ENCODE measurements at places on chromosomes 2 and 18.

DNA sequence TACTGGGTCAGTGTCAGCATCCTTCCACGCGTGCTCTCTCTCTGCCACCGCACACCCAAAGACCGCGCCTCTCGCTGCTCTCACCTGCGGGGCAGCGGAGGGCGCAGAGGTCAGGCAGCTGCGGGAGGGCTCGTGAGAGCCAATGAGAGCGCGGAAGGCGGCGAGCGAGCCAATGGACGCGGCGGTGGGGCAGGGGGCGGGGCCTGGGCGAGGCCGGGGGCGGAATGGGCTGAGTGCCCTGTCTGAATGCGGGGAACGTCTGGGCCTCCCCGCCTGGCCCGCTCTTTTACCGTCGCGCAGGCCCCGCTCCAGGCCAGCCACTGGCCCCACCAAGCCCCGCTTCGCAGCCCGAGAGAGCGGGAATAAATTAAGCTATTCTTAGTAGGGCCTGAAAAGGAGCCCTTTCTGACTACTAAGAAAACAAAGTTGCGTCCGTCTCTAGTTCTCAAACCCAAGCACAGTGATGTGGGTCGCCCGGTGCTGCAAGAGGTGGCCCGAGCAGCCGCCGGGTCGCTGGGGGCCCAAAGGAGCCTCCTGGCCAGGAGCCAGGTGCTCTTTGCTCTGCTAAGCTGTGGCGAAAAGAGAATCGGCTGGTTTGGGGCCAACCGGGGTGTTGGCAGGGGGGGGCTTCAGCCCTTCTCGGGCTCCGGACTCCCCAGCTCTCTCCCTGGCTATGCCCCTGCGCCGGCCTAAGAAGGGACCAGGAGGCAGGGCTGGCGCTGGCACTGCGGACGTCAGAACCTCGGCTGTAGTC is 81.1 kb upstream of the GLI2 start:
- DNase-seq = no peak

DNA sequence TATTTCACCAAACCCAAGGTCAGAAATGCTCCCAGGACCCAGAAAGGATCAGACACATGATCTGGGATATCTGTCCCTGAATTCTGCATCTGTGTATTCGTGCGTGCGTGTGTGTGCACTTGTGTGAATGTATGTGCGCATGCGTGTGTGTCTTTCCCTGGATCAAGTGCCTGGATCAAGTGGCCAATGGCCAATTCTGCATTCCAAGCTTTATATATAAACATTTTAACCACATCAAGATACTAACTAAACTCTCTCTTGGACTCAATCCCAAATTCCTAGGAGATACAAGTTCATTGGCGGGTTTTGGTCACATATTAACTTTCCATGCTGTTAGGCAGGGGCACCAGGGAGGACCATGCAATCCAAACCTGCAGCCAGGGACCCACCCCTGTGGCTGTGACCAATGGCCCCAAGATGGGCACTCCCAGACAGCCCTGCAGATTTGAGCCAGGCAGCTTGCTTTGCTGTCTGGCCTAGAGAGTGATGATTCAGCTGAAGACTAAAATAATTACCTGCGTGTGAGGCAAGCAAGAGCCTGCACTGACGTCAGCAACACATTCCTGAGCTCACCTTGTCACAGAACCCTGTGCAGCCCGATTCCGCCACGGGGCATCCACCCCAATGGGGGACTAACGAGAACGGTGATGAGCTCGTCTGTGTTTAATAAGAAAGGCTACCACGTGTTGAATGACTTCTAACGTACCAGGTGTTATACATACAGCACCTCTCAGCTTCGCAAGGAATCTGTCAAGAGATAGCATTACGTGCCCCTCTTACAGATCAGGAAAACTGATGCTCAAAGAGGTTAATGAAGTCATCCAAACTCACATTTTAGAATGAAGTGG is 45.3 kb upstream of the ROCK2 start:
- DNase-seq = no peak

DNA sequence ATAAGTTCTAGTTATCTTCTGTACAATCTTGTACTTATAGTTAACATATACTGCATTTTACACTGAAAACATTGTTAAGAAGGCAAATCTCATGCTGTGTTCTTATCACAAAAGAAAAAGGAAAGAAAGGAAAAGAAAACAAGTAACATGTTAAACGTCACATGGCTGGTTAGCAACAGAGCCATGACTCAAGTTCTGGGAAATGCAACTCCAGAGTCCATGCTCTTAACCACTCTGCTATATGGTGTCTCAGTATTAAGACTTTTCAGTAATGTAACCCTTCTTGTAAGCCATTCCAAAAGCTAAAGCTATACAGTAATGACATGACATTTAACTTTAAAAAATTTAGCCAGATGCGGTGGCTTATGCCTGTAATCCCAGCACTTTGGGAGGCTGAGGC is 181.4 kb downstream of the BARD1 start:
- DNase-seq = no peak

DNA sequence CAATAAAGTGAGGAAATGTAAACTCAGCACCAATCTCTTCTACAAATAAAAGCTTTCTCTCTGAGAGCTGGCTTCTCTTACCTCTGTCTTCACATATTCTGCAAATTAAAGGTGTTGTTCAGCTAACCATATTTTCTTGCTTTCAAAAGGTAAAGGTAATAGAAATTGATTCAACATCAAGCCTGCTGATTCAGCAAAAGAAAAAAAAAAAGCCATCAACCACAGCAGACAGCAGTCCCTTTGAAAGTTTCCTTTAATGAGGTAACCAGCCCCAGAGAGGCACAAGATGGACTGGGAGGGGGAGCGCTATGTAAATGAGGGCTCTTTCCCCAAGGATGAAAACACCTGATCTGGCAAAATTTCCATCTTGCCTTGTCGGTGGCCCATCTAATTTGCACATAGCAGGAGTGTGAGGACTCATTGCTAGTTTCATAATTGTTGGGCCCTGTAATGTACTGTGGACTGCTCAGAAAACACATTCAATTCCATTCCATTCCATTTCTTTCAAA is 154.9 kb upstream of the SOX11 start:
- no peak for DNase-seq

GRCh38 chr18:3649633-3650426 is 199.9 kb downstream of the TGIF1 start:
- no peak for DNase-seq

DNA sequence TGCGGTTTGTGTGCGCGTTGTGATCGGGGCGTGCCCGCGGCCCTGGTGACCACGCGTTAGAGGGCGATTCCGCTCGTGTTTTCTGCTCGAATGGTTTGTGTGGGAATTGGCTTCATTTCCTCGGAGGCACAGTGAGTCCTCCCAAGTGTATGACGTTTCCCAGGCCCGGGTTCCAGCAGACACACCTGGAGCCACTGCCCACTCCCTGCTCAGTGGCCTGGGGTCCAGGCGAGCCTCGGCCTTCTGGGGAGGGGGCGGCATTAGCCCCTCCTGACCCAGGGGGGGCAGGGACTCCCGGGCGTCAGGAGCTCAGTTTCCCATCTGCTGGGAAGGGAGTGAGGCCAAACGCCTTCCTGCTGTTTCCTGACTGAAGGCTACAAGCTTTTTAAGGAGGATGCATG is 92.1 kb downstream of the NFATC1 start:
- no peak for DNase-seq

- DNase-seq = no peak
These were observed 421.1 kb downstream of the FIGN start for GRCh38 chr2:163314712-163315111.

DNA sequence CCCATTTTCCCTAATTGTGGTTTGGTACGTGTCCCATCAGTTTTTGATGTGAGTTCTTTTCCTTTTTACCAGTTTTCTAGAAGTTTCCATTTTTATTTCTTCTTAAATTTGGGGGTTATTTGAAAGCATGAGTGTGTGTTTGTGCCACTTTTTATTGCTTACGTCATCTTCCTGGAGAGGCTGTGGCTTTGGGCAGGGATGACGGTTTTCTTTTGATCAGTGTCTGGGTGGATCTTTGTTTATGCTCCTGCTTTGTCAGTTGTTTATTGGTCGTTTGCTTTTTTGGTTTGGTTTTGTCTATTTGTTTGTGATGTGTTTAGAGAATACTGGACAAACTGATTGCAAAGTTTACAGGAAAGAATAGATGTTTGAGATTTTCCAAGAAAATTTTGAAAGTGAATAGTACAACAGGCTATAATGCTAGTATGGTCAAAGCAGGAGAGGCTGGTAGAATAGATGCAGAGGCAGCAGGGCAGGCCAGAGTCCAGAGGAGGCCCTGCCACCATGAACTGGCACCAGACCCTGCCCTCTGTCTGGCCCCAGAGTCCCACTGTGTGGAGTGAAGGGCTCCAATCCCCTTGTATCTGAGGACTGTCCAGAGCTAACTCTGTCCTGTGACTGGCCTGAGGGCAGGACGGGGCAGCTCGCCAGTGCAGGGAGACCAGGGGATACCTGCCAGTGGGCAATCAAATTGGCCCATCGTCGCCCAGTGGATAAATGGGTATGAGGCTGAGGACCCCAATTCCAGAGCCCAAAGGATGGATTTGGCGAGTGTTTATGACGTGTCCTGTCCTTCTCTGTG is 23.4 kb upstream of the SNED1 start:
- DNase-seq = peak; percentile 12

- DNase-seq = no peak
These were observed 4.3 kb downstream of the KLF7 start for GRCh38 chr2:207161247-207162123.

GRCh38 chr2:70141902-70142589 is 48.8 kb downstream of the C2orf42 start:
- no peak for DNase-seq

DNA sequence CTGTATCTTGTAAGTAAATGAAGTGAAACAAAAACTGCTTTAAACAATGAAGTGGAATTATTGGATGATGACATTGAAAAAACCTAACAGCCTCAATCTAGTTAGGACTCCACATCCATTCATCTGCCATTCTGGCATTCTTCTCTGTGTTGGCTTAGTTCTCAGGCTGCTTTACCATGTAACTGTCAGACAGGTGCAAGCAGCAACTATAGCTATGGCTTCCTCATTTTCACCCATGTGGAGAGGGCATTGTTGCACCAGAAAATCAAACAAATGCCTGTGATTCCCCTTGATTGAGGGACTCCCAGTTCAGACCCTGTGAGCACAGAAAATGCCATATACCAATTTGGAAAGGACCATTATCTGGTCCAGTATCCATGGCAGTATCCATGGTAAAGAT is 129.5 kb upstream of the NYAP2 start:
- DNase-seq = no peak

DNA sequence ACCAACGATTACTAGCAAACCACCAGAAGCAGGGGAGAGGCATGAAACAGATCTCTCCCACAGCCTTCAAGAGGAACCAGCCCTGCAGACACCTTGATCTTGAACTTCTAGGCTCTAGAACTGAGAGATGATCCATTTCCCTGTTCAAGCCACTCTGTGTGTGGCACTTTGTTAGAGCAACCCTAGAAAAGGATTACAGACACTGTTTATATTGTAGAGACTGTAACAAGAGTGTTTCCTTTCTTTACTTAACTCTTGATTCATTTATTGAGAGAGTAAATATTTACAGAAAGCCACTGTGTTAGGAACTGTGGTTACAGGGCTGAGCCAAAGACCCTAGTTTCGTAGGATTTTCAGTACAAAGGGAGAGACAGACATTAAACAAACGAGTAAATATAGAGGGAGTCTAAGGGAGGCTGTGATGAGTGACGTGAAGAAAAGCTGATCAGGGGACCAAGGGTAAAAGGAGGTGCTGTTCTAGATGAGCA is 10.9 kb downstream of the CCDC68 start:
- DNase-seq = no peak

- no peak for DNase-seq
These were observed 799.6 kb downstream of the GALR1 start for GRCh38 chr18:78049281-78049680.

DNA sequence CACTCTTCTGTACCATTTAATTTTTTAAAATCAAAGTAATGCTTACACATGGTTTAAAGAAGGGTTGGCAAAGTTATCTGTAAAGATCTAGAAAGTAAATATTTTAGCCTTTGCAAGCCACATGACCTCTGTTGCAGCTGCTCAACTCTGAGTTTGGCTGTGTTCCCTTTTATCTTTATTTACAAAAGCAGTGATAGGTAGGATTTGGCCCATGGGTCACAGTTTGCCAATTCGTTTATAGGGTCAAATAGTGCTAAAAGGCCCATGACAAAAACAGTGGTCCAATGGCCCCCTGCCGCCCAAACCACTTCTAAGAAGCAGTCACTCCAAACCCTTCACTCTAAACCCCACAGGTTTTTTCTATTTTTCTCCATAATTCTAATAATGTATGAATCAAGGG is 124.8 kb downstream of the PARD3B start:
- DNase-seq = no peak

- no peak for DNase-seq
These were observed 85.2 kb upstream of the FN1 start for GRCh38 chr2:215521031-215521430.

DNA sequence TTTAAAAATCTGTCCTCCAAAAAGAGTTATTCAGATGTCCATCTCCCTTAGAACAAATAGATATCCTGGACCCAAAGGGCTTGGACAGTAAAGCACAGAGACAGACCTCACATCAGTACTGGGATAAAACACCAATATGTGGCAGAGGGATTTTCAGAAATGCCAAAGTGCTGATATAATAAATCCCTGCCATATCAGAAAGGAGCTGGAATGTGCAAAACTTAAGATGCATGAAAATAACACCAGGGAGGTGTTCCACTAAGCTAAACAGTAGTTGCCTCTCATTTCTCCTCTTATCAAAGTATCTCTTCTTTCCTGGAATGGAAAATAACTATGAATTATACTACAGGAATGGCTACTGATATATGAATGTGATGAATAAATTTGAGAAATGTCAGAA is 13.2 kb downstream of the USP40 start:
- no peak for DNase-seq

GRCh38 chr2:12534646-12535263 is 182.0 kb upstream of the TRIB2 start:
- no peak for DNase-seq

GRCh38 chr2:113283704-113284284 is 5.1 kb upstream of the PAX8 start:
- no peak for DNase-seq

DNA sequence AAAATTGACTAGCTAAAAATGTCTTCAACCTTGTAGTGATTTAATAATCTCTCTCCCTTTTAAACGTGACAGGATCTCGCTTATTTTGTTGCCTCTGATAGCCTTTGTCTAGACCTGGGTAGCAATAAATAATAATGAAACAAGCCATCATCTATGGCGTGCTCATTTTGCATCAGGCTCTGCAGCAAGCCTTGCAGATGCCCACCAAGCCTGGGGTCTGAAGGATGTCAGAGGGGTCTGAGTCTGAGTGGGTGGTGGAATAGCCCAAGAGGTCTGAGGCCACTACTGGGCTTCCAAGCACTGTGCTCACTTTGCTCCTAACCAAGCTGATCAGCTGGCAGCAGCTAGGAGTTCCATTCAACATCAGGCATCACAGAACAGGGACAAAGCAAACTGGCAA is 109.4 kb downstream of the GYPC start:
- DNase-seq = no peak

GRCh38 chr2:109260886-109261700 is 132.1 kb downstream of the SH3RF3 start:
- no peak for DNase-seq

Data from Jurkat, Clone E6-1 (cell line).